Large intestine (tissue), 12 donors: ENCODE measurements at places on chromosomes 1 and 21. TPM values are rescaled to one million over a fixed set of nuclear protein-coding genes. Genes with fewer than 3 reads are reported as not detected.

GRCh38 chr1:151157067-151157531 is 650 bp downstream of the TNFAIP8L2 start:
- no peak for DNase-seq

The VCAM1 gene
- 18.7 TPM for polyA plus RNA-seq

- no peak for DNase-seq
Observed at GRCh38 chr1:203557390-203557789, 63.4 kb downstream of the OPTC start.

GRCh38 chr1:109761227-109762038 is 2.3 kb downstream of the EPS8L3 start:
- no peak for DNase-seq

The PSMD4 gene
- 118 TPM for polyA plus RNA-seq

GRCh38 chr1:23916209-23917131 is 3.3 kb upstream of the CNR2 start:
- peak; percentile 80 for DNase-seq

DNA sequence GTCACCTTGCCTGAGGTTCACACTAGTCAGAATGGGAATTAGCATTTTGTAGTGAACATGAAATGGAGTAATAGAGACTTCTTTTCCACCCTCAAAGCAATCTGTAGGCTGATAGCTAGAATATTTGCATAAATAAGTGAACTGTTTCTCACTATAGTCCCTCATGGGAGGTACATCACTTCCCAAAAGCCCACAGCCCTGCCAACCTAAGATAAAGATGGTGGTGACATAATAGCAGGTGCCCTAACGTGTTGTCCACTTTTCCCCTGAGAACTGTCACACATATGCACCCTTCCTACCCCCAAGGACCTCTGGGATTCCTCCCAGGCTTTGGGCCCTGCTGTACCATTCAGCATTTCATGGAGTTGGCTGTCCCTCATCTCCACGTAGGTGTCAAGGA is 4.4 kb downstream of the TMEM35B start:
- no peak for DNase-seq

DNA sequence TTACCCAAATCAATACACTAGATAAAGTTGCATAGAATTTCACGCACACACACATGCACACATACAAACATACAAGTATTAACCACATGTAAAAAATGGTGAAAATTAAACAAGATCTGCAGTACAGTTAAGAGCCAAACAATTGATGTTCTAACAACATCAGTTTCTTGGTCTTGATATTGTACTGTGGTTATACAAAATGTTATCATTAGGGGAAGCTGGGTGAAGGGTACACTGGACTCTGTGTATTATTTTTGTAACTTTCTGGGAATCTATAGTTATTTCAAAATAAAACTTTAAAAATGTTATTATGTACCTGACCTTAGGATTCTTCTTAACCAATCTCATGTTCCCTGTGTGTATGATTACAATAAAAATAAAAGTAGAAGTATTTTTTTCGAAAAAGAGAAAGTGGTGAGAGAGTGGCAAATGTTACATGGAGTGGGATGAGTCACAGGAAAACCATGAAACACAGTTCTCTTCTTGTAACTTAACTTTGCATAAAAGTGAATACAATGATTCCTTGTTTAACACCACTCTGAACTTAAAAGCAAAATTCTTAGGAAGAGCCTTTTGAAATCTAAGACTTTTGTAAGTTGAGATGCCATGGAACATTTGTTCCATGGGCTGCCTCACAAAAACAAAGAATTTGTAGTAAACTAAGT is 101.6 kb upstream of the RUNX1 start:
- no peak for DNase-seq

The EXTL1 gene
- 0.82 TPM for polyA plus RNA-seq

DNA sequence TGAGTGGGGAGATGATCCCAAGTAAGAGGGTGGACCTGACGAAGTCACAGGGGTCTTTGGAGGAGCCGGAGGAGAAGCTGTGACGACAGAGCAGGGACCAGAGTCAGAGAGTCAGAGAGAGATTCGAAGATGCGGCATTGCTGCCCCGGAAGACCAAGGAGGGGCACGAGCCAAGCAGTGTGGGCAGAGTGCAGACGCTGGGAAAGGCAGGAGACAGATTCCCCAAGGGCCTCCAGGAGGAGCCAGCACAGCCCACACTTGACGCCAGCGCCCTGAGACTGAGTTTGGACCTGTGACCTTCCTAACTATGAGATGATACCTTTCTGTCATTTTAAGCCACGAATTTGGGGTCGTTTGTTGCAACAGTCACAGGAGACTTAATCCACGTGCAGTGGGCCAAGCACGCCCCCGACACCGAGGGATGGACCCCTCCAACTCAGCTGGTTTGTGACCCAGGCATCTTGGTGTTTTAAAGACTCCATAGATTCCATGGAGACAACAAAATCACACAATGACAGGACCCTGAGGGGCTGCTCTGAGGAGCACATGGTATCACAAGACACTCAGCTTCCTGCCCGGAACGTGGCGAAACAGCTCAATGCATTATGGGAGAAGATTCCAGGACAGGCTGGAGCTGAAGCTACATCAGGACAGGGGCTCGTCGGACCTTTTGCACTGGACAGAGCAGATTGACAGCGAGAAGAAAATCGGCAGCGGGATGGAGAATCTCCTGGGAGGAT is 11.0 kb upstream of the TFF1 start:
- no peak for DNase-seq

DNA sequence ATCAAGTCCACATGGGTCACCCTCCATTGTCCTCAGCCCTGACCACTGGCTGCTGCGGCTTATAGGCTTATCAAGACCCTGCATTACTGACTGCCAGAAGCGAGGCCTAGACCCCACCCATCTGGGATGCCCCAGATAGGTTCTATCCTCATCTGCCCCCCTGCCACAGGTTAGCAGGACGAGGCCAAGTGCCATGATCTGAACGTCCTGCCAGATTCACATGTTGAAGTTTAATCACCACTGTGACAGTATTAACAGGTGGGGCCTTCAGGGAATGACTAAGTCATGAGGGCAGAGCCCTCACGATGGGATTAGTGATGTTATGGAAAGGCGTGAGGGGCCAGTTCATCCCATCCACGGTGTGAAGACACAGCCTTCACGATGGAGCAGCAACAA is 6.2 kb upstream of the CPLANE2 start:
- no peak for DNase-seq

DNA sequence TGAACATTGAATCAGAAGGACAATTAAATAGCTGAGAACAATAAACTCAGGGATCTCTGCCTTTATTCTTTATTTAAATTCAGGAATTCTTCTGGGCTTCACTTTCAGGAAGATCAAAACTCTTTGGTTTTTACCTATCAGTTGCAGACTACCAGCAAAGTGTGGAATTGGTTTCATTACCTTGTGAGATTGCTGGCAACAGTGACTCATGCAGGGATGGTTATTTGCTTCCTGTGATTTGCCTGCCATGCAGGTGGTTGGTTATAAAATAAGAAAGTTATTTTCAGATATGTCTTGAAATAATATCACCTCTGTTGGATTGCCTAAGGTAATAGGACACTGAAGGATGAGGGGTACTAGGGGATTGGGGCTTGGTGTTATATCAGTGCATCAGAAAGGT is 204.6 kb downstream of the PTBP2 start:
- DNase-seq, result no peak

The C1orf87 gene
- not detected for polyA plus RNA-seq

The SLC22A15 gene
- 2.8 TPM for polyA plus RNA-seq

- no peak for DNase-seq
Observed at GRCh38 chr1:66147226-66147835, 354.6 kb downstream of the PDE4B start.

The C1orf115 gene
- polyA plus RNA-seq, result 154 TPM

GRCh38 chr1:94936861-94937620 is 10.1 kb upstream of the CNN3 start:
- DNase-seq, result no peak

GRCh38 chr1:203534012-203534411 is 40.1 kb downstream of the OPTC start:
- DNase-seq, result no peak

The RPTN gene
- polyA plus RNA-seq, result not detected

The C1orf50 gene
- polyA plus RNA-seq, result 8.4 TPM

- DNase-seq, result no peak
Observed at GRCh38 chr1:66244429-66244828, 289.5 kb upstream of the SGIP1 start.

The AADACL3 gene
- not detected for polyA plus RNA-seq

DNA sequence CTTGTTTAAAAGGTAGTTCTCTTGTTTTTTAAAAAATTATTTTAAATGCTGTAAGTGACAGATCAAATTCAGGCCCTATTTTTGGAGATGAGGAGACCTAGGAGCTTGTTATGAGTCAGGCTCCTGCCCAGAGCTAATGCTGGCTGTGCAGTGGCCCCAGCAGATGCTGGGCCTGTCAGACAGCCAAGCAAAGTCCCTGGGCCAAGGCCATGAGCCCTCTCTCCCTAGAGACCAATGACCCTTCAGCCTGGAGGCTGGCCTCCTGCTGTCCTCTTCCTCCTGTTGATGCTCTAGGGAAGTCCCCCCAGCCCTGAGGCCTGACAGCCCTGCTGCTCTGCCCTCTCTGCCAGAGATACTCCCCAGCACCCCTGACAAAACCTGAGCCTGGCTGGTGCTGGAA is 128.1 kb upstream of the CTTNBP2NL start:
- DNase-seq, result no peak

DNA sequence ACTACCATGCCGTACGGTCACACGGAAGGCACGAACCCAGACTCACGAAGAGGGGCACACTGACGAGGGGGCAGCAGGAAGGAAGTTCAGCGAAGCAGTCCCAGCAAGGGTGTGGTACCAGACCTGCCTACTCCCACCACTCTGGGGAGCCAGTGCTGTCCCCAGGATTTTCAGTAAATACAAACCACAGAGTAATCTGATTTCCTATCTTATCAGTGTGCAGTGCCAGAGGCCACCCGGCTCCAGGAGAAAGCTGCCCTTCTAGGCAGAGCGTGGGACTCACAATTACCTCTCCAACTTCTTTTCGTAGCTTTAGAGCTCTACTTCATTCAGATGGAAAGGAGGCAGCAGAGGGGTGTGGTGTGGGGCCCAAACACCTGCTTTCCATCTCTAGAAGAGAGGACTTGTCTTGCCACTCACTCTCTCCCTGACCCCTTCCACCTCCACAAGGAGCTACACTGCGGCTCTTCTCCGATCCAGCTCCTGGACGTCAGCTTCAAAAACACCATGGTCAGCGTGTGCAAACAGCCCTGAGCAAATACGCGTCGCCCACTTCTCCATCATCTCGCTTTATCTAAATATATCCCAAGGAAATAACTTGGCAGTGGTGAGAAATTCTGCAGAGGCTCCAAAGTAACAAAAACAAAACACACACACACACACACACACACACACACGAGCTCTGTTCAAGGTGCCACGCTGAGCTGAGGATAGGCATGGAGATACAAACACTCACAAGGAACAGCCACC is 98.5 kb downstream of the MRPL37 start:
- DNase-seq, result no peak

The TNFRSF18 gene
- polyA plus RNA-seq, result 0.49 TPM

The PROK1 gene
- polyA plus RNA-seq, result 0.13 TPM

- DNase-seq, result no peak
Observed at GRCh38 chr1:63662841-63663240, 69.6 kb downstream of the PGM1 start.

- DNase-seq, result no peak
Observed at GRCh38 chr1:94792473-94793295, 27.5 kb upstream of the SLC44A3 start.

DNA sequence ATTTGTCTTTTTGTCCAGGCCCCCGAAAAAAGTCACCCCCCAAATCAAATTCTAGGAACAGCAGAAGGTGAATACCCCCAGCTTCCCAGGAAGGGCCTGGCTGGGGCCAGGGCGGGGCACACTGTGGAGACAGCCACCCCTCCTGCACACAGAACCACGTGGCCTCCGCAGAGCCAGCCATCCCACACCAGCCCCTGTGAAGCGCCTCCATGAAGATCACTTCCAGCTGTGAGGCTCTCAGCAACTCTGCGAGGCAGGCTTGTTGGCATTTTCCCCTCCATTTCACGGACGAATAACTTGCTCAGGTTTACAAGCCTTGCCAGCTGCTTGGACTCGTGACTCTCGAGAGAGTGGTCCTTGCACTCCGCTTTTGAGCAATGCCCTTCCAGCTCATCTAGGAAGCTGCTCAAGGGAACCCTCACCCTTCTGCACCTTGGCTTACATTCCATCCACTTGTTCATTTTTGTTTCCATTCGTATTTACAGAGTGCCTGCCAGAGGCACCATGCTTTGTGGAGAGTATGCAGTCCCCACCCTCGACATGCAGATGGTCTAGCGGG is 48.2 kb downstream of the SYT6 start:
- DNase-seq, result no peak

- peak; percentile 44 for DNase-seq
Observed at GRCh38 chr1:232635778-232636356, 5.9 kb upstream of the SIPA1L2 start.

DNA sequence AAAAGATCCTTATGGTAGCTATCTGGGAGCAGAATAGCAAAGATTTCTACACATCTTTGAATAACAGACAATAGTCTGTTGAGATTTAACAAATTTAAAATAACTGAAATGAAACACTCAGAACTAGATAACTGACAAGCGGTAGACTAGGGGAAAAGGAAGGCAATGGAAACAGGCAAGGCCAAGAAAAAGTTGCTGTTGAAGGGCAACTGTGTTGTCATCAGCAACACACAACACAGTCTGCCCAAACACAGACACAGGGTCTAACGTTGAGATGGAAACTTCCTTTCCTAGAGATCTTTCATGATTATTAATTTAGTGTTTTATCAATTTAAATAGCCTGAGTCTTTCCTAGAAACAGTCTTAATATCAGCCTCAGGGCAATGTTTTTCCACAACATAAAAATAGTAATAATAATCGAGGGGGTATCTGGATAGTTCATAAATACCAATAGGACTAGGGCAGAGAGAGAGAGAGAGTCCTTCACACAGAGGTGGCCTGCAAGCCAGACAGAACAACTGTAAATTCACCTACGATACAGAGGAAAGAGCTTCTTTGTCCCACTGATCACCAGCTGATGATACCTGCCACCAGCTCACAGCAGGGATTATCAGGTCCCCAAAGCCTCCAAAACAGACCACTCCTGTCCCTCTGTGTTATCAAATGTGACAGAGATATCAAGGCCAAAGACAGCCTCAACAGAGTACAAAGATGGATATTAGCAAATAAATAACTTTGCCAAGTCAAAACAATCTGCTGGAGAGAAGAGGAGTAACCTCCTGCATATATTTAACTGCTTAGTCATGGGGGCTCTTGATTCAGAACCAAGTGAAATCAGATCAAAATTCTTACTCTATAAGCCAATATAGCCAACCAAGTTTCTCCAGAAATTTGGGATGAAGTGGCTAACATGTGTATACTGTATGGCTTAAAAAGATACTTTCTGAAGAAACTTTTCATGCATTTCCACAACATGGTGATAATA is 245.3 kb downstream of the SLC45A1 start:
- DNase-seq, result no peak

GRCh38 chr1:179831852-179832699 is 45.5 kb downstream of the TOR1AIP2 start:
- DNase-seq, result no peak

GRCh38 chr1:178849918-178850317 is 21.0 kb downstream of the ANGPTL1 start:
- DNase-seq, result no peak

The KCNN3 gene
- 4.7 TPM for polyA plus RNA-seq

GRCh38 chr1:56933606-56934005 is 32.2 kb downstream of the C8B start:
- DNase-seq, result no peak

The VANGL2 gene
- 18.8 TPM for polyA plus RNA-seq

The CLCNKA gene
- 0.18 TPM for polyA plus RNA-seq

- DNase-seq, result no peak
Observed at GRCh38 chr1:197787056-197787455, 11.8 kb upstream of the DENND1B start.

GRCh38 chr1:186374303-186375151 is 526 bp downstream of the TPR start:
- DNase-seq, result peak; percentile 7
